Activated CD4-positive, alpha-beta T cell treated with anti-CD3 and anti-CD28 coated beads for 36 hours (primary cell): ENCODE measurements at places on chromosomes 5 and 9. TPM values are rescaled to one million over a fixed set of nuclear protein-coding genes. Genes with fewer than 3 reads are reported as not detected.

Gene PCDHGA10
- total RNA-seq, result 0.07 TPM

Gene SLC1A3
- 0.16 TPM for total RNA-seq

Gene LRRC26
- not detected for total RNA-seq

Gene ZNG1A
- total RNA-seq, result 45.5 TPM

Gene MARCHF11
- not detected for total RNA-seq
